HuH-7 (cell line): ENCODE measurements at places on chromosomes 13 and 19.

DNA sequence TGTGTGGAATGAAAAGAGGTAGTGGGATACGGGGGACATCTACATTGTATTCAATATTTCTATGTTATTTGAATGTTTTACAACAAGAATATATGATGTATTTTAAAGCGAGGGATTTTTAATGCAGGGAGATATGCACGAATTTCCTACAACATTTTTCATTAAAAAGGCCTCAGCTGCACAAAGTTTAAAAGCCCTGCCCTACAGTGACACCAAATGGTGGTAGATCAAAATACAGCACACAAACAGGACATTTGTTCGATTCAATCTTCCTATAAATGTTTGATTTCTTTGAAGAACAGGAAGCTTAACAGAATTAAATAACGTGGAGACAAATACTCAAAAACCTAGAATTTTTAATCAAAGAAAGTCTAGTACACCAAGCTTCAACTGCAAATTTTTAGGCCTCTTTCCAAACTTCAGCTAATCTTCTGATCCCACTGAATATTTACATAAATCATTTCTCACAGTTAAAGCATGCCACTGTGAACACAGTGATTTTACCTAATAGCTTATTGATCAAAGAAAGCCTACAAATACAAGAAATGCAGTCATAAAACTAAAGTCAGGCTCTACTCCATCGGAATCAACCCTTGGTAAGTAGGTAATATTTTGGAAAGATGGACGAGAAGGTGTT lies 257.2 kb downstream of the DIAPH3 start:
- peak; percentile 0 for DNase-seq

- no peak for DNase-seq
Measured at GRCh38 chr13:105403086-105403485, 1132.4 kb downstream of the EFNB2 start.

DNA sequence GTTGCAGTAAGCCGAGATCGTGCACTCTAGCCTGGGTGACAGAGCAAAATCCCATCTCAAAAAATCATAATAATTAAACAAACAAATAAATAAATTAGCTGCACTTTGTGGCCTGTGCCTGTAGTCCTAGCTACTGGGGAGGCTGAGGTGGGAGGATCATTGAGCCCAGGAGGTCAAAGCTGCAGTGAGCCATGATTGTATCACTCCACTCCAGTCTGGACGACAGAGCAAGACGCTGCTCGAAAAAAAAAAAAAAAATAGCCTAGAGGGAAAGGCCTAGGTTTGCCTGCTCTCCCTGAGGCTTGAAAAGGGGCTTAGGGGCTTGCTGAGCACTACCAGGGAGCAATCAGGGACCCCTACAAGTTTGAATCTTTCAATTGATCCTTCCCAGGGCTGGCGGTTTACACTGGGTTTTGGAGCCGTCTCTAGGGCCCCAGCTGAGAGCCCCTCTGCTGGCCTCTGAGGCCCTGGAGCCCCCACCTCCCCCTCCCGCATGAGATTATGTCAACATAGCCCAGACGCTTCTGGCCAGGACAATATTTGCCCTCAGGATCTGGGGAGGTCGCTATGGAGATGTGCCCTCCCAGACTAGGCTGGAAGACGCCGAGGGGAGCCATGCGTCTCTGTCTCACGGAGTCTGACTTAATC lies 10.4 kb upstream of the GIPR start:
- peak; percentile 60 for DNase-seq

- DNase-seq: no peak
Measured at GRCh38 chr13:21121616-21122015, 54.7 kb downstream of the SKA3 start.

DNA sequence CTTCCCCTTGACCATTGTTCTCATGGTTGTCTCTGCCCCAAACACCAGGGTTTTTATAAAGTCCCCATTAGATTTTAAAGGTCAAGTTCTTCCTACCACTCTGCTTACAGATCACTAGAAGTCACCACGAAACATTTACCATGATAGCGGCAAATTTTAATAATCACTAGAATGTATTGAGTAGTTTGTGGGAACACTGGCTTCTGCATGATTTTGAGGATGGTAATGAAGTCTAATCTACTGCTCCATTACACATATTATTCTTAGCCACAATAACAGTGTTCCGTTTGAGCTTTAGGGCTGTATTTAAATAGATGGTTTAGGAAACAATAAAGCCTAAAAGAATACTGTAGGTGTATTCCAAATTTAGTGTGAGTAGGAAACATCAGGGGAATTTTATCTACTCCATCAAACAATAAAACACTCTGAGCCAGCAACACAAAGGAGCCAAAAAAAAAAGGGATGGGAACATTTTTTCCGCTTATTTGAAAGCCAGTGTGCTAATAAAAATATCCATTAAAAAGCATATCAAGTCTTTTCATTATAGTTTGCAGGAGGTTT lies 49.7 kb downstream of the KLF12 start:
- no peak for DNase-seq
